Activated T-cell treated with anti-CD3 and anti-CD28 coated beads, Interleukin-2, amount 50 U/mL, for 4 hours (primary cell): ENCODE measurements at places on chromosomes 5 and 9.
A peak's percentile ranks its signal among the peaks of the same experiment; 100 is the strongest.

DNA sequence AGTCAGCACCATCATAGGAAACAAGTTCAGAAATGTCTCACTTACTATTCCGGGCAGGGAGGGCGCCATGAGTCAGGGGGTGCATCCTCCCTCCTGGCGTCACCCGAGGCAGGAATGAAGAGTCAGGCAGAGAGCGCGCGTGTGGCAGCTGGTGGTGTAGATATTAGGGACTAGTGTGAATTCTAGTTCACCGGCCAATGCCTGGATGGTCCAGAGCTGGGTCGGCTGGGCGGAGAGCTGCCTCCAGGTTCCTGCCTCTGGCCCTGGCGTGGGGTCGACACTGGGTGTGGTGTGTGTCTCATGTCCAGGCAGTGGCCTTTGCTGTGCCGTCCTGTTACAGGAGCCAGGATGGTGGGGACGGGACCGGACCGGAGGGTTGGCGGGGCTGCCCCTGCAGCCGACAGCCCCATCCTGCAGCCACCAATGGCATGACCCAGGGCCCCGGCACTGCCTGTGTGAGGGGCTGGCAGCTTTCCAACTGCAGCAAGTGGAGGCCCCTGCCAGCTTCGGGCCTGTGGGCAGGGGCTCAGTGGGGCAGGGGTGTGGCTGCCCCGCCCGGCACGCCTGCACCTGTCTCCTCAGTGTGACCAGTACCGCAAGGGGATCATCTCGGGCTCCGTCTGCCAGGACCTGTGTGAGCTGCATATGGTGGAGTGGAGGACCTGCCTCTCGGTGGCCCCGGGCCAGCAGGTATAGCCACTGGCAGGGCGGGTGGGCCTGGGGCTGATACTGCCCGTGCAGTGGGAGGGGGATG, 9.1 kb downstream of the DIPK1B start:
- DNase-seq: no peak

- DNase-seq: peak; percentile 26
Measured at GRCh38 chr9:137077758-137078693, 709 bp downstream of the UAP1L1 start.

DNA sequence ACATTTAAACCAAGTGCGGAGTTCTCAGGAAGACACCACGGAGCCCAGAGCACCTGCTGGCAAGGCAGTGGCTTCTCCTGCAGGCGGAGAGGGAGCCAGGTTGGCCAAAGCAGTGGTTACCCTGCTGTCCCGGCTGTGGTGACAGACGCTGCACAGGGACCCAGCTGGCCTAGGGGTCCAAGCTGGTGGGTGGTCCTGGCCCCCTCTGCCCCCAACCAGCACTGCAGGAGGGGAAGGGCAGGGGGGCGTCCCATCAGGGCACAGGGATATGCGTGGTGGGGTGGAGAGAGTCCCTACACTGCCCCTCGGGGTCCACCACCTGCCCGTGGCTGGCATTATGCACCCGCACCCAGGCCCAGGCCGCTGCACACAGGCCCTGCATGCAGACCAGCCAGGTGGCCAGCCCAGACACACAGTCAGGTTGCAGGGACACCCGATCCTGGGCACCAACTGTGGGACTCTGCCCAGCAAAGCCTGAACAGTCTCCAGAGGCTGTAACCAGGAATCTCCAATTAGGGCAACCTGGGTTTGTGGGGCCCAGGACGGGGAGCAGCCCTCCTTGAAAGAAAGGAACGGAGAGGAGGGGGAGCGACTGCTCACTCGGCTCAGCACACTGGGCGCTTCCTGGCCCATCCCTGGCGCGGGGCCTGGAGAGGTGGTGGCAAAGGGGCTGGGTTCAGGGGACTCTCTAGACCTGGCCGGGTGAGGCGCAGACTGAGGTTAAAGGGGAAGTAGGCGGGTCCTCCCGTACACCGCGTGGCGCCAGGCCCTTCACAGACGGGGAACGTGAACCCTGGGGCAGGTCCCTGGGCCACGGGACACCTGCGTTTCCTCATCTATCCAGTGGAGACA, 46.3 kb downstream of the NACC2 start:
- DNase-seq: no peak

DNA sequence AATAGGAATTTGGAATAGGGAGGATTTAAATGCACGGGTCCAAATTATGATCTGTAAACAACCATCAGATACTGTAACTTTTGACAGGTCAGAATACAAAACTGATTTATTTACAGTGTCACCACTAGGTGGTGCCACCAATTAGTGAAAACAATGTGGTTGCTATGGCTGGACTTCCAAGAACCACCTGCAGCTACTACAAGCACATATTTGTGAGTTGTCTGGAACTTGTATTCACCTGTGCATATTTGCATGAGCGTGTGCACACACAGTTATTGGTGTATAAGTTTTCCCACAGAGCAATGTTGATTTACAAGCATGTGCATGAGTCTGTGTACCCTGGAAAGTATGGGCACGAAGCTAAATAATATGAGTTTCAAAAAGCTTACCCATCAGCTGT, 3.0 kb upstream of the HRCT1 start:
- DNase-seq: no peak

DNA sequence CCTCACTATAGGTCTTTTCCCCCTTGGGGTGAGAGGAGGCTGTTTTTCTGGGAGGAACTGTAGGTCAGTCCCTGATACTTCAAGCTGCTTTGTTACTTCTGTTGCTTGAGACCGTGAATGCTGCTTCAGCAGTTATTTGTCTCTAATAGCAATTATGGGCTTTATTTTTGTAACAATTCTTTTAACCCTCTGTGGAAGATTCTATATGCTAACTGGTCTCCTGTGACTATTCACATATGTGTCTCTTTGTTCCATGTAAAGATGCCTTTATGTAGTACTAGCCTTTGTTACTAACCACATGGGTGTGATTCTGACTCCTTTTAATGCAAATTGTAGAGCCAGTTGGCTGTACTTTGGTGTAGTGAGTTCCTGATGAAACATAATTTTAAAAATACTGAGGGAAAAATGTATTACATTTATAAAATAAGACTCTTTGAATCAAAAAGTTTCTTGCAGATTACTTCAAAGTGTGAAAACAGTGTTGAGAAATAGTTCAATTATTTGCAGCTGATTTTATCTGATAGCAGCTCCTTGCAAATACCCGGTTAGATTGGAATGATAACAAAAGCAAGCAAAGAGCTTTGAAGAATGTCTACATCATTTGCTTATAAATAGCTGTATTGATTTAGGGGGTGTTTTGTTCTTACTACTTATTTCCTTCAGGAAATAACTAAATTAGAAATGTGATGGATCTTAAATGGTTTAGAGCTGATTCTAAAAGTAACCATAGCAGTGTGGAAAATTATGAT, 46.6 kb downstream of the ANGPTL2 start:
- no peak for DNase-seq

DNA sequence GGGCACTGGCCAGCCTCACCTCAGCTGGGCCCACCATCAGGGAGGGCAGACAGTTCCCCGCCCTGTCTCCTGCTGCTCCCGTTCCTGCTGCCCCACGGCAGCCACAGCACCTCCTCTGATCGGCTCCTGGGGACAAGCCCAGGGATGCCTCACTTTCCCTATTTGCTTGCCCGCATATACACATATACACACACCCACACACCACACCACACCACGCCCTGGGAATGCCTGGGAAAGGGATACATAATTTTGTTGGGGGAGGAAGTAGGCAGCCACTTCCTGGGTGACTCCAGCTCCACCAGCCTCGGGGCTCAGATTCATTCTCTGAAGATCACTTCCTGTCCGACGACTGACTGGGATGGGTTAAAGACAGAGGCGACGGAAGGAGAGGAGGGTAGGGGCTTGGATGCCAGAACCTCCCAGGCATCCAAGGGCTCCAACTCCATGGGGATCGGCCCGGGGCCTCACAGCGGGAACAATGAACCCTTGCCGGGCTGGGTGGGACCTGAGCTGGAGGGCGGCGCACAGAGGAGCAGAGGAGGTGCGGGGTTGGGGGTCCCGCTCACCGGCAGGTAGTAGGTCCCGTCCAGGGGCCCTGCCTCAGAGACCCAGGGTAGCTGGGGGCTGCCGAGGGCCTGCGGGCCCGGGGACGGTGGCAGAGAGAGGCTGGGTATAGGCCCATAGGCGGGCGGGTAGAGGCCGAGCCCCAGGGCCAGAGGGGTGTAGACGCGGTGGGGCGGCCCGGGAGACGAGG, 2.0 kb upstream of the MZB1 start:
- no peak for DNase-seq
